Activated T-cell treated with anti-CD3 and anti-CD28 coated beads for 4 hours (primary cell): ENCODE measurements at places on chromosomes 3 and 15.

- no peak for DNase-seq
Measured at GRCh38 chr15:100711516-100712021, 109.2 kb downstream of the ASB7 start.

- no peak for DNase-seq
Measured at GRCh38 chr3:118818386-118818785, 216.3 kb downstream of the IGSF11 start.

- no peak for DNase-seq
Measured at GRCh38 chr15:62821384-62822131, 221.0 kb upstream of the TPM1 start.

GRCh38 chr15:60583194-60583593, 104.3 kb upstream of the ICE2 start:
- DNase-seq = no peak

DNA sequence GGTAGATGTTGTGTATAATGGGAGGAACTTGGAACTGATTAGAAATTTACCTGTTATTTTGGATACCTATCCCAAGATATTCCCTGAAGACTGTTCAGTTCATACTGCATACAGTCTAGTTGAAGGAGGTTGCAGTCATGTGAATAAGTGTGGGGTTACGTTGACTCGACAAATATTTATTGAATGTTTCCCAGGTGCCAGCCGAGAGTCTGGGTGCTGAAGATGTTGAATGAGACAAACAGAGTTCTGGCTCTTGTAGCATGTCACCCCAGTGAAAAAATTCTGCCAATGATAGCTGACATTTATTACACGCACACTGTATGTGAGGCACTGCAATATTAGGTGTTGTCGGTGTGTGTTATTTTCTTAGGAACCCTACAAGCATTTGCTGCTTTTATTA, 176.0 kb downstream of the KCNMB2 start:
- no peak for DNase-seq

DNA sequence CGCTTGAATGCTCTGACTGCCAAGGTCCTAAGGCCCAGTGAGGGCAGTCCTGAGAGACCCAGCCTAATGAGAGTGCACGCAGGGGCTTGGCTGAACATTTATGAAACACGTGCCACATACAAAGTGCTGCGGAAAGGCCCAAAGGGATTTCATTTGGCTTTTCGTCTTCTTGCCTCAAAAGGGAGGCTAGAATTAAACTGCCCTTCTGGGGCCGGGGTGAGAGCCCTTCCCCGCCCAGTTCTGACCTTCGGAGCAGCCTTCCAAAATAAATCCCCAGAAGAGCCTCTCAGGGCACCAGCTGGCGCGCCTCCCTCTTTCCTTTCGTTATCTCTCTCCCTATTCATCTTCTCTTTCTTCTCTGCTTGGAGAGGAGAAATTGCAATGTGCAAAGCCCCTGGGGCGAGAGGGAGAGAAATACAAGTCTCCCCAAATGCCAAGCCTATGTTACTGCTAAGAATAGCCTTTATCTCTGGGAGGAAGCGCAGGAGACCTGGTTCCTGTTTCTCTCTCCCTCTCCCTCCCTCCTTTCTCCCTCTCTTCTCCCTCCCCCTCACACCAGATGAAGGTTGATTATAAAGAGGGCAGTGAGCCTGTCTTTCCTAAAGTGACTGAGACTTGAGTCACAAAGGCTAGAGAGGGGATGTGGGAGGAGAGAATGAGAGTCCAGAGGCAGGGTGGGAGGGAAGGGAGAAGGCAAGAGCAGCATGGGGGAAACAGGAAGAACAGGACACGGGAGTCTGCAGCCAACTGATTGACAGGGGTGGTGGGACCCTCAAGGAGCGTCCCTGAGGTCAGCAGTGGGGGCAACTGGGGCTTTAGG, 36.7 kb upstream of the NDUFB4 start:
- no peak for DNase-seq

DNA sequence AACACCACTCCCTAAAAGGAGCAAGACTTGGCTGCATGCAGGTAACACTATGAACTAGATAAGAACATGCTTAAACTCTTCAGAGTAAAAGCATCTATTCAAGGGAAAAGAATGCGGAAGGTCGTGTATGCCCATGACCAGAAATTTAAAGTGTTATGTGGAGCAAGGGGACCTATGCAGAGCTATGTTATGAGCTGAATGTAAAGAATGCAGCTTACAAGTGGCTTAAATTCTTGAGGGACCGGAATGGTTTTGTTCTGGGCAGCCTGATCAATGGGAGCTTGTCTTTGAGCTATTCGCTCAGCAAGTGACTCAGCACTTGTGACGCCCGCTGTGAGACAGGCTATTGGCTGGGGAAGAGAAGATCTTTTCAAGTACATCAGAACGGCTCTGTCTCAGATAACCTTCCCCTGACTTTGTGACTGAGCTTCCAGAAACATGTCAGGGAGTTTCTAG, 367.5 kb upstream of the THBS1 start:
- no peak for DNase-seq

- DNase-seq = no peak
Measured at GRCh38 chr3:71253169-71253568, 330.4 kb downstream of the FOXP1 start.

- DNase-seq = no peak
Measured at GRCh38 chr3:12456441-12456840, 27.8 kb upstream of the TSEN2 start.

GRCh38 chr3:156575641-156576040, 20.7 kb upstream of the SSR3 start:
- no peak for DNase-seq

DNA sequence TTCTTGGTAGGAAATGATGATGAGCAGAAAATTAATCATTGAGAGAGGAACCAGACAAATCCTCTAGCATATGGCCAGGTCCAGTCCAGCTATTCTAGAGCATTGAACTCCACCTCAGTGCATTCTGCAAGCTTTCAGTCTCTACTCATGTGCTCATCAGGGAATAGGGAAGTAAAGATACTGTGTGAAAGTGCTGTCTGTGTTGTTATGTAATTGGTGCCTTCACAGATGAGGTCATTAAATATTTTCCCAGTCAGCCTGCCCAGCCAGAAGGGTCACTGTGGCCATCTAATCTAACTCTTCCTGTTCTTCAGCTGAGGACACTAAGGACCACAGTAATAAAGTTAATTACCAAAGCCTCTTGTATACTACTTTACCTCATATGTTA, 28.2 kb downstream of the C3orf62 start:
- DNase-seq = no peak

- DNase-seq = no peak
Measured at GRCh38 chr3:69791106-69791505, 51.8 kb downstream of the MITF start.

GRCh38 chr3:16070707-16071106, 103.8 kb upstream of the GALNT15 start:
- no peak for DNase-seq

- no peak for DNase-seq
Measured at GRCh38 chr3:71537211-71537611, 46.3 kb downstream of the FOXP1 start.

DNA sequence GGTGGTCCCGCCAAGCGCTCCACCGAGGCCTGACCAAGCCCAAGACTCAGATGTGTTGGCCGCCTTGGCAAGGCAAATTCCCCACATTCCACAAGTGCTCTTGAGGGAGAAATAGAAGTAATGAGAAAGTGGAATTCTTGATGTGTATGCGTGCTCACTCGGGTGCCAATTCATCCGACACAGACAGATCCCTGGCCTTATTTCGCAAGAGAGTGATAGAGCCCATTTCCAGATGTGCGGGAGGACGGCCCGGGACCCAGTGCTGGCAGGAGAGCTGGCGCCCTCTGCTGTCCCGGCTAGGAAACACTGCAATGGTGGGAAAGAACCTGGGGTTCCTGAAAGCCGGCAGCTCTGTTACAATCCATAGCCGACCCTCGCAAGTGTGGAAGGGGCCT, 76.0 kb downstream of the HMG20A start:
- DNase-seq = peak; percentile 60

GRCh38 chr3:186044427-186044826, 64.5 kb downstream of the ETV5 start:
- DNase-seq = no peak

- DNase-seq = no peak
Measured at GRCh38 chr15:93250950-93251349, 161.9 kb upstream of the RGMA start.

- no peak for DNase-seq
Measured at GRCh38 chr3:165837058-165837525, at the start of gene BCHE. Gene BCHE, minus strand, starts transcription at chr3:165837423. Its CDS starts 6,390 bp downstream, at chr3:165831033.

- DNase-seq = peak; percentile 43
Measured at GRCh38 chr3:149808209-149808829, 4.7 kb upstream of the RNF13 start.

- no peak for DNase-seq
Measured at GRCh38 chr3:150451329-150452048, 43.4 kb downstream of the TSC22D2 start.

- no peak for DNase-seq
Measured at GRCh38 chr3:134658555-134658954, 7.7 kb upstream of the KY start.

GRCh38 chr3:49166752-49167556, 823 bp upstream of the CCDC71 start:
- DNase-seq = no peak

GRCh38 chr3:169929830-169930519, 18.6 kb downstream of the SAMD7 start:
- no peak for DNase-seq

- DNase-seq = no peak
Measured at GRCh38 chr3:126436826-126437717, 38.6 kb downstream of the ZXDC start.

DNA sequence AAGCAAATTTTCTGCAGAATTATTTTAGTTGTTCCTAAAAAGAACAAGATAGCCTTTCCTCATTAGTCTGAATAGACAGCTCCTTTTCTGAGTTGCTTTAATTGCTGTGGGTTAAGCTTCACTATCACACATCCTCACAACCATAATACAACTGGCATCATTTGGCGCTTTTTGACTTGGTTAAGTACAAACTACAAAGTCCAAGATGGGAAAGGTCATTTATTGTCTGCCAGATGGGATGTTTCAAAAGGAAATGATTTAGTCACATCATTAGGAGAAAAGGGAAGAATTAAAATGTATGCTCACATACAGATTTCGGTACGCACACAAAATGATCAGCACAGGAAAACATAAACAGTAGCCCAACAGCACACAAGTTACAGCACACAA, 329.1 kb downstream of the RORA start:
- no peak for DNase-seq

GRCh38 chr3:176172492-176172891, 1024.8 kb downstream of the TBL1XR1 start:
- no peak for DNase-seq

GRCh38 chr15:89326316-89326715, 8.3 kb downstream of the POLG start:
- no peak for DNase-seq

GRCh38 chr15:27399241-27399640, 428.3 kb downstream of the GABRG3 start:
- no peak for DNase-seq

GRCh38 chr3:160400030-160400701, 716 bp downstream of the SMC4 start:
- DNase-seq = peak; percentile 7

DNA sequence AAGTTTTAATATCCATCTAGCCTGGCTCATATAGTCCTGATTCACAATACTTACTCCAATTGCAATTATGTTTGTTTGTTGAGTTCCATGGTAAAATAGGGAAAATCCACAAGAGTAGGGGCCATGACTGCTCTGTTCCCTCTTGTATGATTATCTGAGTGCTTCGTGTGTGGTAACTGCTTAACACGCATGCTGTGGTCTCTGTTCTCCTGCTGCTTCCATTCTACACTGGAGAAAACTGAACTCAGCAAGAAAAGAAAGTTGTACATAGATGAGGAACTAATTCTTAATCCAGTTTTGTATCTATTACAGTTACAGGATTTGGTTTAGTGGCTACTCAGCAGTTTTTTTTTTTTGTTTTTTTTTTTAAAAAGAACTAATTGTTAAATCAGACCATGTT, 223.0 kb upstream of the SATB1 start:
- DNase-seq = no peak

DNA sequence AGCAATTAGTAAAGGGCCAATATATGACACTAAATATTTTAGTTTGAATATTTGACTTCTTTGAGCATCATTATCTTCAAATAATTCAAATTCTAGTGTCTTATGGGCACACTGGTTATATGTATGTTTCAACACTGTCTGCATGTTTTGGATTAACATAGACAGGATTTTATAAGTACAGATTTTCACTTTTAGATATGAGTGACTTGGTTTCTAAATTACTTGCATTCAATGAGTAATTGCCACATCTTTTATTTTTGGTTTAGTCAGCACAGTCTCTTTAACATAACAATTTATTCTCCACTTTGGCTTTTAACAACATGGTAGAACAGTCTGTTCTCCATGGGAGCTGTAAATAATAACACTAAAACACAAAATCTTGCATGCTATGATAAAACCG, 674.8 kb downstream of the TBL1XR1 start:
- no peak for DNase-seq

DNA sequence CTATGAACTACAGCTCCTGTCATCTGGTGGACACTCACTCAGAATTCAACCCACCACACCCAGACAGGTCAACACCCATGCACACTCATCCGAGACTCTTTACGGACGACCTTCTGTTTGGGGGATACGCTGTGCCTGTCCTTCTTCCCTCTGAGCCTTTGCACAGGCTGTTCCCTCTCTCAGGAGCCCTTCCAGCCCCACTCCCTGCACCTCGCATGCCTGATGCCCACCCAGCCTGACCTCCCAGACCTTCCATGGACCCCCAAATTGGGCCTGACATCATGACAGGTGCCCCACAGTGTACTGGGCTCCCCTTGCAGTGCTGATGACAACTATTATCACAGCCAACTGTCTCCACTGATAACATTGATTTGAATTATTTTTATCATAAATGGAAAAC, 135.8 kb downstream of the NSMCE3 start:
- DNase-seq = no peak
